Fibroblast of pulmonary artery (primary cell): ENCODE measurements at places on chromosomes 5 and 9.

DNA sequence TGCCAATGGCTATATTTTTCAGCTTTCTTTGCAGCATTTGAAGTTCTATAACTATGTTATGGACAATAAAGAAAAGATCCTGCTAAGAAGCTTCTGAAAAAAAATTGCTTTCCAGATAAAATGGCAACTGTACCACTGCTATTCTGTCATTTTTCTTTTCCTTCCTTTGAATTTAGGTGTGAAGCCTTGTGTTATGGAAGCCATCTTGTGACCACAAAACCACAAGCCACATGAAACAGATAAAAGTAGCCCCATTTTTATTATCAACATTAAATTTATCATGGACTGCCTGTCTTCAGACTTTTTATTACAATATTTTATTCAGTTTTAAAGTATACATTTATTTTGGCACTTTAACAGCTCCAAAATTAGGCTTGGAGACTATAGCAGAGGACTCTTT lies 289.9 kb upstream of the ACTBL2 start:
- no peak for DNase-seq

- no peak for DNase-seq
Measured at GRCh38 chr5:170143710-170144109, 38.0 kb downstream of the FOXI1 start.

GRCh38 chr9:92164490-92164889 lies 49.3 kb upstream of the SPTLC1 start:
- no peak for DNase-seq

- DNase-seq: no peak
Measured at GRCh38 chr5:13674391-13674790, 270.1 kb downstream of the DNAH5 start.

GRCh38 chr5:1386274-1386717 lies 41.4 kb upstream of the CLPTM1L start:
- DNase-seq: peak; percentile 44

GRCh38 chr5:165134155-165134554 lies 1628.7 kb downstream of the MAT2B start:
- no peak for DNase-seq

GRCh38 chr5:41843456-41844370 lies 26.5 kb downstream of the OXCT1 start:
- peak; percentile 86 for DNase-seq

DNA sequence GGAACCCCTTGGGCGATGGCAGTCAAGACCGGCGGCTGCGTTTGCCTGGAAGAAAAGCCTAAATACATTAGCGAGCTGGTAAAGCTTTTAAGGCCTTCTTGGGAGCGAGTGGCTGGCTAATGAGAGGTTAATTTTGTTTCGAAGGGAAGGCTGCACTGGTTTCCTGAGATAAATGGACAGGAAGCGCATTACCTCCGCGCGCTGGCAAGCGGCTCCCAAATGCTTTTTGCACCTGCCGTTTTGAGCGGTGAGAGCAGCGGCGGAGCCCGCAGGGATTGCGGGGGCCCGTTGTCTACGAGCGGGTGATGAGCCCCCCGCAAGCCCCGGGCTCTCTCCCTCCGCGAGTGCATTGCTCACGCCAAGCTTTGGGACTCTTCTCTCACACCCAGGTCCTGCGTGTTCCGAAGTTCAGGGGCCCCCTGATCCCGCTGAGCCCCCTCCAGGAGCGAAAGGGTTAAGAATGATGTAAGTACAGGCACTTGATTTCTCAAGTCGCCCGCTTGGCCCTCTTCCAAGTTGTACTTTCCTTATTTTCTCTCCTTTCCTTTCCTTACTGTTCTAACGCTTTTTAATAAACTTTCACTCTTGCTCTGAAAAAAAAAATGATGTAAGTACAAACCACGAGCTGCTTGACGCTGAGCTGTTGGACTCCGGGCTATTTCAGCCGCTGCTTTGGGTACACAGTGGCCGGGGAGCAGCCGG lies 3.1 kb upstream of the RGMB start:
- DNase-seq: peak; percentile 69

- no peak for DNase-seq
Measured at GRCh38 chr5:137699336-137700281, 36.3 kb downstream of the KLHL3 start.

DNA sequence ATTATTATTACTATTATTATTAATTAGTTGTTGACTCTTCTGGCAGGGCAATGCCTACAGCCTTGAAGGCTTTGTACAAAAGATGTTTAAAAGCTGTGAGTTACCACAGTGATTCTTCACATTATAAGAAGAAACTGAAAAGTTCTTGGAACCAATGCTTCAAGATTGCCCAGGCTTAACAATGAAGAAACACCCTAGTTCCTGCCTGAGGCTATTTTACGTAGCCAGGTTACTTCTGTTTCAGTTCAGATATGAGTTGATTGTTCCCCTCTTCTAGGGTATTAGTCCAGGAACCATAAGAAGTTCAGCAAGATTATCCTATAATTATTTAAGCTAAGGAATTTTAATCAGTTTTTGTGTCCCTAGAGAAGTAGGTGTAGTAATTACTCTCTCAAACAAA lies 154.6 kb upstream of the CDH12 start:
- DNase-seq: no peak

DNA sequence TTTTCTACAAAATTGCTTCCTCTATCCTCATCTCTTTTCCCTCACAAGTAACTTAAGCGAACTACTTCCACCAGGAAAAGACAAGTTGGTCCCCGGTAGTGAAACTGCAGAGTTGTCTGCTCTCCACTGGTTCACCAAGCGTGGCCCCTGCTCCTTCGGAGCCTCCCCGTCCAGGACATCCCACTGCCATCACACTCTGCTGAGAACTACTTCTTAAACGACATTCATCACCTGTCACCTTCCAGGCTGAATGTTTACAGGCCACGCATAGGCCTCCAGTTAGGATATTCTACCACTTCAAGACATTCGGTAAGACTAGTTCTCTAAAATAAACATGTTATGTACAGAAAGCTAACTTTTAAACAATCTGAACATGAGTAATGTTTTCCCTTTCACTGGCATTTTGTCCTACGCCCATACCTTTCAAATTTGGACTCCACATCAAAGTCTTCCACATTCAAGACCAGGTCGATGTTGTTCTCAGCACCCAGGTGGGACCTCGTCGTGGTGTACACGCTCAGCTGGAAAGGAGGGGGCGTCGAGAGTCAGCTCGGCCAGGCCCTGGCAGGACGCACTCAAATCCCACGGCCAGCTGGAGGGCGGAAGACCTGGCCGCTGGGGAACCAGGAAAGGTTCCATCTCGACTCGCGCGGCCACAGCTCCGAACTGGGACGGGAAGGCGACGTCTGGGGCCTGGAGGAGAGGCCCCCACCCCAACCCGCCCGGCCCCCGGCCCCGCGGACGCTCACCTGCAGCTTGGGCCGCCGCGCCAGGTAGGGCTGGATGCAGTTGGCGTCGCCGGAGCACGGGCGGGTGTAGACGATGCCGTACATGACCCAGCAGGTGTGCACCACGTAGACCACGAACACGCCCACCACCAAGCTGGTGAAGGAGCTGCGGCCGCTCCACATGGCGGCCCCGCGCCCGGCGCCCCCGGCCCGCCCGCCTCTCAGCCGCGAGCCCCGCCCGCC lies 683 bp downstream of the CLPTM1L start:
- DNase-seq: peak; percentile 10

GRCh38 chr5:13081116-13081515 lies 863.4 kb downstream of the DNAH5 start:
- no peak for DNase-seq

DNA sequence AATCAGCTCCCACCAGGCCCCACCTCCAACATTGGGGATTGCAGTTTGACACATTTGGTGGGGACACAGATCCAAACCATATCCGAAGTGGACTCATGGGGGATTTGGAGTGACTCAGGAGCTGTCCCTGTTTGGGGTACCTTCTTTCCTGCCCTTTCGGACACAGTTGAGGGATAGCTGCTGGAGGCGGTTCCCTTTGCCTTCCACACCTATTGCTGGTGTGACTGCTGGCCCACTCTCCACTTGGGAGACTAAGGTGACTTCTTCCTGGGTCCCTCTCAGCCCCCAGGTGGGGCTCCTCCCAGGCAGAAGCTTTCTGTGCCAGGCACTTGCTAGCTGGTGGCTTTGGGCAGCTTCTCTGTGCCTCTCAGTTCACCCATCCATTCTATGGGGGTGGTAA lies 26.6 kb downstream of the LAMC3 start:
- DNase-seq: no peak

GRCh38 chr5:151692312-151692711 lies 5.6 kb upstream of the SPARC start:
- DNase-seq: no peak

DNA sequence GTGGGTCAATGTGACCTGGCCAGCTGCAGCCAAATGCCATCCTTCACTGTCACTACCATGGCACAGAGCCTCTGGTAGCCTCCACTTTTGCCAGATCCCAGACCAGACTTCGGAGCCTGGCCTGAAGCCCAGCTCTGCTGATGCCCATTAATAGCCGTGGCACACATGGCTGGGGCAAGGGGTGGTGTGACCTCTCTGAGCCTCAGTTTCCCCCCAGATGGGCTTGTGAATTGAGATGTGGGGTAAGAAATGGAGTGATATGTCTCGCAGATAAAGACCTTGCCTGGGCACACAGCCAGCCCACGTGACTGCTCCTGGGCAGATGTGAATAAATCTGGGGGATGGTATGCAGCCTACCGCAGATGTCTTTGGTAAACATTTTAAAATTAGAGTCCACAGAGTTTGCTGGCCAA lies 13.9 kb downstream of the SUSD3 start:
- peak; percentile 37 for DNase-seq

GRCh38 chr9:16121168-16121567 lies 568.3 kb downstream of the CCDC171 start:
- no peak for DNase-seq

- DNase-seq: no peak
Measured at GRCh38 chr5:141742144-141742543, 60.1 kb upstream of the ARAP3 start.

DNA sequence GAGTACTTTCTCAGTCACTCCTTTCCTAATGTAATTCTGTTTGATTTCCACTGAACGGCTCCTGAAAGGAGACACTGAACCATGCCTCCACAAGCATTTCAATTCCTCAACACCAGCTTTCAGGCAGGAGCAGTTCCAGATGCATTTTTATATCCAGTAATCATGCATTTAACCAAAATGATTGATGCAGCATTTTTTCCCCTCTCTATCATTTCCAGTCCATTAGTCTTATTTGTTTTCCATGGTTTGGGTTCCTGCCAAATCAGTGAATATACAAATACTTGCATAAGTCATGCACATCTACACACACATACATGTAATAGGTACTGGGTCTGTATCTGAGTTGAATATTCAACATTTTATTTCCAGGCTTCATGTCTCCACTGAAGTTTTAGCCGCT lies 122.7 kb downstream of the GRIA1 start:
- DNase-seq: peak; percentile 20

DNA sequence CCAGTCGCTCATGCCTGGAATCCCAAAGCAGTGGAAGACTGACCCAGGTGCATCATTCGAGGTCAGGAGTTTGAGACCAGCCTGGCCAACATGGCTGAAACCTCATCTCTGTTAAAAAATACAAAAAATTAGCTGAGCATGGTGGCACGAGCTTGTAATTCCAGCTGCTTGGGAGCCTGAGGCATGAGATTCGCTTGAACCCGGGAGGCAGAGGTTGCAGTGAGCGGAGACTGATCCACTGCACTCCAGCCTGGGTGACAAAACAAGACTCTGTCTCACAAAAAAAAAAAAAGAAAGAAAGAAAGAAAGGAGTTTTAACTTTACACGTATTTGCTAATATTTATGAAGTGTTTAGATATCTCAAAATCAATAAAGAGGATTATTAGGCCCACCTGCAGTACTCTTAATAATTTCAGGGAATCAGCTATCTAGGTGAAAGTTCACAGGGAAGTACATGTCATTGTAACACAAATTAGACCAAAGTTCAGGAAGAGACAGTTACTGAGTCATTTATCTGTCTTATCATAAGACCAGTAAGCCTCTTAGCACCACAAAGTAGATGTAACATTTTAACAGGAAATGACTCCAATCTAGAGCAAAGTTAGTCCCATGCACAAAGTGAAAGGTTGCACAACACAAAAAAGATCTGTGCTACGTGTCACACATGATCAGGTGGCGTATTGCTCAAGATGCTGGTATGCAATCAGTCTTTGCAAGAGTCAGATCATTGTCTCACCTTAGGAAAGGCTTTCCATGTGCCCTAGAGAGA lies 34.1 kb upstream of the PLIN2 start:
- DNase-seq: peak; percentile 98

DNA sequence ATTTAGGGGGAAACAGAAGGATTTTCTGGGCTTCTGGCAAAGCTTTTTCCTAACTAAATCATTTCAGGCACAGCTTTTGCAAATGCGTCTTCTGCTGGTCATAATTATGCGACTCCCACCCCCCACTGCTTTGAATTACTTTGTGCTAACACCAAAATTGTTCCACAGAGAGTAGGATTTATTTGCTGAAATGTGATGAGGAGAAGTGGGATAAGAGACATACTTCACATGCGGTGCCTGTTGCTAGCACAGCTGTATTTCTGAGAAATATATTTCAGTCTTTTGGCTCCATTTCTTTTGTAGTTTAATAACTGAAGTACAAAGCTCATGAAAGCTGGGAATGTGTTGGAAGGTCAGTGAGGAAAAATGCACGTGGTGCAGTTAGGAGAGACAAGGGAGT lies 83.2 kb upstream of the TAS2R1 start:
- DNase-seq: no peak

DNA sequence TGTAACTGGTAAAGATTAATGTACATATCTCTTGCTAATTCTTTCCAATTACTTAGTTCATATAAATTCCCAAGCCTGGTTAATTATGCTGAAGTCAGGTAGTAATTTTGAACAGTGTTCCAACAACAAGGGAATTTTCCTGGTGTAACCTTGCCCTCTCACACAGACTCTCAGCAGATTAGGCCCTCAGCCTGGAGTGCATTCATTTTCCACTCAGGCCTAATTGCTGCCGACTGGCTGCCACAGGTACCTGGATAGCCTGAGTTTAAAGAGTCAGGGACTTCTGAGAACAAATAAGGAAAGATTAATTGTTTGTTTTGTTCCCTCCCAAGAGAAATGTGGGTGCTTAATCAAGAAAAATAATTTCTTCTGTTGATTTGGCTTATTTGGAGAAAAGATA lies 71.4 kb downstream of the PPIC start:
- no peak for DNase-seq

- no peak for DNase-seq
Measured at GRCh38 chr9:16003785-16004184, 450.9 kb downstream of the CCDC171 start.

DNA sequence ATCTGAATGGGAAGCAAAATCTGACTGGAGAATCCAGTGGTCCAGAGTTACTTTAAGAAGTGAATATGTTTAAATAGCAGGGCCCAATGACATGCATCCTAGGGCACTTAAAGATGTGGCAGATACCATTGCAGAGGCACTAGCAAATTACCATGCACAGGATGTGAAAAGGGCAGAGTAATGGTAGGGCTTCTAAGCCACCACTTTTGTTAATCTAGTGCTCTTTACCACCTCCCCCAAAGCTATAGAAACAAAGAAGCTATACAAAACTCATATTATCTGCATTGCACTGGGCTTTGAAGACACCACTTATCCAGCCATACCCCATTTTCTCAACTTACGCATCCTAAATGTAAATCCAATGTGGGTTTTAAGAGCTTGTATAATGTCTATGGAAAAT lies 81.2 kb downstream of the ZCCHC7 start:
- DNase-seq: no peak
